ENCODE measurements at places on chromosomes 5 and 9.

- DNase-seq, result no peak
Measured at GRCh38 chr5:111635916-111636570, 121.0 kb downstream of the NREP start.

DNA sequence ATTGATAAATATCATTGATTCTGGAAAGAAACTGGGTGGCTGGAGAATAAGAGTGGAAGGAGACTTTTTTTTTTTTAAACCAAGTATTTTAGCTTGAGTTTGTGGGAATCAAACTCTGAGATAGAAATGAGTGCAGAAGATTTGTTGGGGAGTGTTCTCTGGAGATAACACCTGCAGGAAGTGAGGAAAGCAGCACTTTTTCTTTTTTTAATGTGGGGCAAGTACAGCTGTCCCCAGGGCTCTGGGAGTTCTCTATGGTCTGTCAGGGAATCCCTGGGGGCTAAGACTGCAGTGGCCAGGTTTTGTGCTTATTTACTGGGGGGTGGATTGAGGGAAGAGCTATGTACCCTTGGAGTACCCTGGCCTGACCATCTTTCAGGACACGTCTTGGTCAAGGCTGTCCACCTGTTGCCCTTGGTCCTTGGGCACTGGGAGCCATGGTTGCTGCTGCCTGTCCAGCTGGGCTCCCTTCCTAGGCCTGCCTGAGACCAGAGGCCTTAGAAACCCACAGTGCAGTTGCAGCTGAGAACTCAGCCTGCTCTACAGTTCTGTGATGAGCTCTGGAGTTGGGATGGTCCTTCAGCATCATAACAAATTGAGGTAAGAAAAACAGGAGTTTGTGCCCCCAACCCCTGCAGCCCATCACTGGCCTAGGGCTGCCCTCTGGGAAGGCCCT lies 85.8 kb downstream of the PHAX start:
- DNase-seq, result no peak

DNA sequence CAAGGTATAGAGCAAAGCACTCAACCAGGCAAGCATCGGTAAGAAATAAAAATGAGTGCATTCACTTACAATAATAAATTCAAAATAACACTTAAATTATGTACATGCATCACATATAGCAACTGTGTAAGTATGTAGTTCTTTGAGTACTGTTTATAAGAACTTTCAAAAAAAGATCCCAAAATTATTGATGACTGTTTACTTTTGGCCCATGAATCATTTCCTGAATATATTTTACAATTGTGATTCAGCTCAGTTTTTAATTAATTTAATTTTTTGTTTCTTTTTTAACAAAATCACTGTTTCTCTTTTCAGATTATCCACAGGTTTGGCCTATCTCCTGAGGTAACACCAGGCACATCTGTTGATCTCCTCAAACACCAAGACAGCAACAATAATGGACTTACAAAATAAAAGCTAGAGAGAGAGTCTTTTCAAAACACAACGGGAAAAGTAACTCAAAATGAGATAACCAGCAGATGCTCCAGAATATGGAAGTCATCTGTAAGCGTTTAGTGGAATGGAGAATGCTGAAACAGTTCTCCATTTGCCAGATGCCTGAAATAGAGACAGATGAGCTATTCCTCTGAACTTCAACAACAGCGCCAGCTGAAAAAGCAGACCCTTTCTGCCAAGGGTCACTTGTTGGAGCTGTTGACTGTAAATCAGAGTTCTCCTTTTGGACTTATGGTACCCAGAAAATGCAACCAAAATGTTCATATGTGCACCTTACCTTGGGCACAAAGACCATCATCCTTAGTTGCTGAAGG lies 348.6 kb upstream of the RGMB start:
- no peak for DNase-seq

GRCh38 chr5:15366676-15367391 lies 133.1 kb upstream of the FBXL7 start:
- DNase-seq, result no peak

GRCh38 chr9:131522257-131523085 lies 8.6 kb downstream of the UCK1 start:
- DNase-seq, result no peak

- DNase-seq, result no peak
Measured at GRCh38 chr9:118954857-118955256, 414.4 kb downstream of the BRINP1 start.

- no peak for DNase-seq
Measured at GRCh38 chr5:110401881-110402280, 324.6 kb downstream of the TMEM232 start.

GRCh38 chr9:16106021-16106571 lies 553.3 kb downstream of the CCDC171 start:
- no peak for DNase-seq

GRCh38 chr5:174010365-174010764 lies 21.4 kb downstream of the C5orf47 start:
- no peak for DNase-seq

DNA sequence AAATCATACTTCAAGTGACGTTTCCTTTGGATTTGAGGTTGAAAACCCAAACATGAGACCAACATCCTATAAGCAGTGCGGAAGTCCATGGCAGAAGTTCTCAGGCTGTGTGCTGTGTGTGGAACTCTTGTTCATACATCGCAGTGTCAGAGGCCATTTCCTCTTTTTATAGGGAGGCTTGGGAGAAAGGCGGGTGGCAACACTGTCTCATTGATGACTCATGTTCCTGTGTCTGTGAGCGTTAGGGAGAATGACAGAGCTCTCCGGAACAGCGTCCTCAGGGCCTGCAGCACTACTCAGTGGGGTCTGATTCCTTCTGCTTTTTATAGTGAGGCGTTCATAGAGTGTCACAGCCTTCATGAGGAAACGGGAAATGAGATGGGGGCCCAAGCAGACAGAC lies 98.8 kb upstream of the BASP1 start:
- DNase-seq, result peak; percentile 5

- DNase-seq, result no peak
Measured at GRCh38 chr9:113599646-113600022, 136.1 kb downstream of the RGS3 start.

- no peak for DNase-seq
Measured at GRCh38 chr5:78547731-78548615, 100.6 kb downstream of the LHFPL2 start.

GRCh38 chr5:168114444-168115017 lies 176.9 kb upstream of the WWC1 start:
- no peak for DNase-seq

- DNase-seq, result no peak
Measured at GRCh38 chr5:139025651-139026050, 150.5 kb upstream of the LRRTM2 start.

- DNase-seq, result no peak
Measured at GRCh38 chr5:179343021-179343718, 2.1 kb downstream of the ADAMTS2 start.

- DNase-seq, result no peak
Measured at GRCh38 chr9:76223749-76224340, 170.4 kb downstream of the RFK start.

- no peak for DNase-seq
Measured at GRCh38 chr9:99400184-99400731, 178.2 kb downstream of the SEC61B start.

- DNase-seq, result no peak
Measured at GRCh38 chr9:93203026-93203717, 19.2 kb downstream of the WNK2 start.

DNA sequence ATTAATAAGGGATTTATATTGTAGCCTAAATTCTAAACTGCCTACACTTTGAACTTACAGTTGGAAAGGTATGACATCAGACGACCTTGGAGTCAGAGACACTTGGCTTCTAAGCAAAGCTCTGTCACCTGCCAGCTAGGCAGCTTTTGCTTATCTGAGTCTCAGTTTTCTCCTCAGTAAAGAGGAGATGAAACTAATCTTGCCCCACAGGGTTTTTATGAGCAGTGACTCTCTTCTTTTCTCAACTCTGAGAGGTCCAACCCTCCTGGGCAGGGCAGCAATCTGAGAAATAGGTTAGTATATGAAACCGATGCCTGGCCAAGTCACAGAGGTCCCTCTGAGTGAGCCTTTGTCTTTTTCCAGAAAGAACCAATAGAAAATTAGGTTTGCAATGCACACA lies 53.9 kb downstream of the WDR36 start:
- no peak for DNase-seq

GRCh38 chr9:93967020-93967803 lies 12.1 kb upstream of the BARX1 start:
- DNase-seq, result no peak

GRCh38 chr9:92740009-92740408 lies 24.6 kb downstream of the BICD2 start:
- no peak for DNase-seq

- no peak for DNase-seq
Measured at GRCh38 chr9:135105938-135106491, 18.5 kb downstream of the OLFM1 start.

- DNase-seq, result no peak
Measured at GRCh38 chr9:121746866-121747265, 95.4 kb downstream of the DAB2IP start.

DNA sequence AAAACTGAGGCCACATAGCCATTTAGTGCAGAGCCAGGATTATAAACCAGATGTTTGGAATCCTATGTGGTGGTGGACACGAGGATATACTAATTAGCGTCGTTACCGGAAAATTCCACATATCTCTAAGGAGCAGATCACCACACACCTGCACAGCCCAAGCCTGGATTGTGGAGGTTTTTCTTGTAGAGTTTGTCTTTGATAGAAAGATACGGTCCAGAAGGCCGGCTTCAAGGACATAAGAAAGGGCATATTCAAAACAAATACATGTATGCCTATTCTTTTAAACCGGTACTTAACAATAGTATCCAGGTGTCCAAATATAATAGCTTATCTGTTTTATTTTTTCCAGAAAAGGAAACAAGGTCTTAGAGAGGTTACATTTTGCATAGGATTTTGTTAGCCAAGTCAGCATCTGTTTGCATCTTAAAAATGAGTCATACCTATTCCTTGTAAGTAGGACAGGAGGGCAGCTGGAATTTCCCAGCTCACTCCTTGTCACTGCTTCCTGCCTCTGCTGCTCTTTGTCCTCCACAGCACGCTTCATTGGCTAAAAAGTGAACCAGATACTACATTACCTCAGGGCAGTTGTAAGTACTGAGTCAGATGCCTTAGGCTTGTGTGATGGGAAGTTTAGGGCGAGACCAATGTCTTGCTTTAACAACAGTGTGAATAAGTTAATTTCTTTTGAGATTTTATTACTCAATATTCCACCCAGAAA lies 3.6 kb downstream of the TMC1 start:
- DNase-seq, result peak; percentile 21

- no peak for DNase-seq
Measured at GRCh38 chr9:88723751-88724150, 188.8 kb downstream of the NXNL2 start.

GRCh38 chr5:111735583-111736270 lies 21.3 kb downstream of the NREP start:
- DNase-seq, result no peak

- DNase-seq, result no peak
Measured at GRCh38 chr5:168377525-168377924, 86.1 kb downstream of the WWC1 start.

DNA sequence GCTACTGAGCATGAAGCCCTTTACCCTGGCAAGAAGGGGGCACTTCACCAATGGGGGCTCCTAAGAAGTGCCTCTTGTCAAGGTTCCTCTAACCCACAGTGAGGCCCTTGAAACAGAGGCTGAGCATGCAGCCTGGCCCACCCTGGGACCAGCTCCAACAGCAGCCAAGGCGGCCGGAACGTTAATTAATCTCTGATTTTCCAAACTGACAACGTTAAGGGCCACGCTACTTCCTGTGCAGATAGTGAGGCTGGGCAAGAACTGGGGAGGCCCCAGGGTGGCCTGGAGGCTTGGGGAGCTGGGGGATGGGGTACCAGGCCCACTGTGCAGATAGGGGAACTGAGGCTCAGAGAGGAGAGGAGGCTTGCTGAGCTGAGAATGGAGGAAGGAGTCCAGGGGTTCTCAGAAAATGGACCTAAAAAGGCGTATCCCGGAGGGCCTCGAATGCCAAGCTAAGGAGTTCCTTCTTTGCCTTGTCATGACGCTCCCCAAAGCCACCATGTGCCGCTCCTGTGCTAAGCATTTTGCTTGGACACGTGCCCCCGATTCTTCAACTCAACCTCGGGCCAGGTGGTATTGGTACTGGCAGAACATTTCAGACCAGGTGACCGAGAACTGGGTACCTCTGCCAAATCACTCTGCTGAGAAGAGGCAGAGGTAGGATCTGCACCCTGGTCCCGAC lies 72.0 kb upstream of the STXBP1 start:
- no peak for DNase-seq

- no peak for DNase-seq
Measured at GRCh38 chr5:160293901-160294561, 18.3 kb downstream of the CCNJL start.
